ENCODE measurements at places on chromosomes 16 and 17. TPM values are rescaled to one million over a fixed set of nuclear protein-coding genes. Genes with fewer than 3 reads are reported as not detected.
A peak's percentile ranks its signal among the peaks of the same experiment; 100 is the strongest.

GRCh38 chr16:62135446-62135845 is 99.2 kb upstream of the CDH8 start:
- DNase-seq: no peak

DNA sequence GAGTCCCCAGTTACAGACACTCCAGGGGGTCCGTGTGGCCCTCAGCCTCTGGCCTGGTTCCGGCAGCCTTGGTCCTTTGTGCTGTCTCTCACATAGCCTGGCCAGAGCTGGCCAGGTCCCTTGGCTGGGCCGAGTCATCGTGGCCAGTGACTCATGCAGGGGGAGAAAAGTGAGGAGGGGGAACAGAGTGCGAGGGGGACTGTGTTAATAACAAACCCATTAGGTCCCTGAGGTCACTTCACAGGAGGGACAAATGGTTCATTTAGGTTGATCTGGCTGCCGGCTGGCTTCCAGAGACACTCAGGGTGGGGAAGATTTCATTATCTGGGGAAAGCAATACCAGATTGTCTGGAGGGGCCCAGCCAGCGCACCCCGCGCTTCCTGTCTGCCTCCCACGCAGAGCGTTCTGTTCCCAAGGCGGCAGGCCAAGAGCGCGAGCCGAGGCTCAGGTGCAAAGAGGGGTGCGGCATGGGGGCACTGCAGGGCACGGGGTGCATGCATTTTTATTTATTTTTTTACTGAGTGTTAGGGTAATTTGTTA is 223.1 kb downstream of the SEC14L1 start:
- peak; percentile 71 for DNase-seq

DNA sequence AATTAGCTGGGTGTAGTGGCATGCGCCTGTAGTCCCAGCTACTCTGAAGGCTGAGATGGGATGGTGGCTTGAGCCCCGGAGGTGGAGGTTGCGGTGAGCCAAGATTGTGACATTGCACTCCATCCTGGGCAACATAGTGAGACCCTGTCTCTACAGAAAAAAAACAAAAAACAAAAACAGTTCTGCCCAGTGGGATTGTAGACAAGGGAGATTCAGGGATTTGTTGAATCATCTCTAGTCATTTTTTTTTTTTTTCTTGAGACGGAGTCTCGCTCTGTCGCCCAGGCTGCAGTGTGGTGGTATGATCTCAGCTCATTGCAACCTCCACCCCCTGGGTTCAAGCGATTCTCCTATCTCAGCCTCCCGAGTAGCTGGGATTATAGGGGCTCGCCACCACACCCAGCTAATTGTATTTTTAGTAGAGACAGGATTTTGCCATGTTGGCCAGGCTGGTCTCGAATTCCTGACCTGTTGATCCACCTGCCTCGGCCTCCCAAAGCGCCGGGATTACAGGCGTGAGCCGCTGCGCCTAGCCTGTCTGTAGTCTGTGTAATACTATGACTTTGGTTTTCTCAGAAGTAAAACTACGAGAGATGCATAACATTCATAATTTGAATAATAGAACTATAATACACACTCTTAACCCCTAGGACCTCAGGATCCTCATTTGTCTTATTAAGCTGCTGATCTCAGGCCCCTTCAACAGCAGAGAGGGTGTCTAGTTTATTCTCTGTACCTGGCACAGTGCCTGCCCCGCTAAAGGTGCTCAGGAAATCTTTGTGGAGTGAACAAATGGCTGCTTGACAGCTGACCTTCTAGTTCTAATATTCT is 1.4 kb downstream of the TEN1 start:
- DNase-seq: no peak

DNA sequence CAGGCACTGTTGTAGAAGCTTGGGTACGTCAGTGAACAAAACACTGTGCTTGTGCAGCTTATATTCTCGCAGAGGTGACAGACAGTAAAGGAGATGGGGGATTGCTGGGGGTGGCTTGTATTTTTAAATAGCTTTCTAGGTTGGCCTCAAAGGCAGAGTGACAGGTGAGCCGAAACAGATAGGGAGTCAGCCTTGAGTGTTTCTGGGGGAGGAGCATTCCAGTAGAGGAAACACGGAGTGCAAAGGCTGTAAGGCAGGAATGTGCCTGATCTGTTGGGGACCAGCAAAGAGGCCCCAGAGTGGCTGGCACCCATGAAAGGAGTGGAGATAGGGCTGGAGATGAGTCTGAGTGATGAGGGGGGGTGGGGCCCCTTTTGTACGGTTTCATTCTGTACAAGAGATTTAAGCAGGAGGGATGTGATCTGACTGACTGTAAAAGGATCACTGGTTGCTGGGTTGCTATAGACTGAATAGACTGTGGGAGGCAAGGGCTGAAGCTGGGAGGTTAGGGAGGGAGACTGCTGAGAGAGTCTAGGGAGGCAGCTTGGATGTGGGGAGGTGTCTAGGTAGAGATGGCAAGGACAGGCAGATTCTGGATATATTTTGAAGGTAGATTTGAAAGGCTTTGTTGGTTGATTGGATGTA is 15.2 kb downstream of the NUP93 start:
- peak; percentile 89 for DNase-seq

- DNase-seq: no peak
Observed at GRCh38 chr17:44033861-44034408, 19.2 kb upstream of the TMEM101 start.

- no peak for DNase-seq
Observed at GRCh38 chr17:75440738-75441448, 15.5 kb upstream of the TMEM94 start.

GRCh38 chr16:85833219-85833920 is 33.9 kb downstream of the COX4I1 start:
- DNase-seq: no peak

DNA sequence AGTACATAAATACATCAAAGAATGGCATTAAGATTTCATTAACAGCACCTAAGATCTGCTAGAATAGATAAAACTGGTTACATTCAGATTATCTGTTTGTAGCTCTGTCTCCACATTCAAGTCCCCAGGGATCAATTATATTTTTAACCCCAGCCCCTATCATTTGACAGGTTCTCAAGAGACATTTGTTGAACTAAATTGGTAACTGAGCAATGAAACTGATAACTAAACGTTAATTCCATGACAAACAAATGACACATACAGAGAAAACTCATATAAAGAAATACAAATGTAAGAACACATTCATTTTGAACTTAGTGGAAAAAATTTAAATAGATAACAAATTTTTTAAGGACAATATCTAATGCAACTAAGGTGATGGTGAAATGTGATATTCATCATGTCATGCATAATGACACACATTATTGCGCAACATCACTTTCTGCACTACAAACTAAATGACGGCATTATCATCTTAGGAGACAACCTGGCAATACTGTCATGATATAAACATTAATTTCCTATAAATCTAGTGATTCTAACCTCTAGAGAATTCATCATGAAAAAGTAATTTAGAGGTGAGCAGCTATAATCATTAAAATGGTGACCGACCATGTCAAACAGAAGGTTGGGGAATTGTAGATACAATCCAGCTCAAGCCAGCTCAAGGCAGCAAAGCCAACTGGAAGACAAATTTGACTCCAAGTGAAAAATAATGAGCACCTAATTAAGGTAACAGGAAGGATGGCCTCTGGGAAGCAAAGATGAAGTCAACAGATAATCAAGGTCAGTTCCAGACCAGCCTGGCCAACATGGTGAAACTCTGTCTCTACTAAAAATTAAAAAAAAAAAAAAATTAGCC is 9.5 kb downstream of the ARHGAP17 start:
- DNase-seq: no peak

DNA sequence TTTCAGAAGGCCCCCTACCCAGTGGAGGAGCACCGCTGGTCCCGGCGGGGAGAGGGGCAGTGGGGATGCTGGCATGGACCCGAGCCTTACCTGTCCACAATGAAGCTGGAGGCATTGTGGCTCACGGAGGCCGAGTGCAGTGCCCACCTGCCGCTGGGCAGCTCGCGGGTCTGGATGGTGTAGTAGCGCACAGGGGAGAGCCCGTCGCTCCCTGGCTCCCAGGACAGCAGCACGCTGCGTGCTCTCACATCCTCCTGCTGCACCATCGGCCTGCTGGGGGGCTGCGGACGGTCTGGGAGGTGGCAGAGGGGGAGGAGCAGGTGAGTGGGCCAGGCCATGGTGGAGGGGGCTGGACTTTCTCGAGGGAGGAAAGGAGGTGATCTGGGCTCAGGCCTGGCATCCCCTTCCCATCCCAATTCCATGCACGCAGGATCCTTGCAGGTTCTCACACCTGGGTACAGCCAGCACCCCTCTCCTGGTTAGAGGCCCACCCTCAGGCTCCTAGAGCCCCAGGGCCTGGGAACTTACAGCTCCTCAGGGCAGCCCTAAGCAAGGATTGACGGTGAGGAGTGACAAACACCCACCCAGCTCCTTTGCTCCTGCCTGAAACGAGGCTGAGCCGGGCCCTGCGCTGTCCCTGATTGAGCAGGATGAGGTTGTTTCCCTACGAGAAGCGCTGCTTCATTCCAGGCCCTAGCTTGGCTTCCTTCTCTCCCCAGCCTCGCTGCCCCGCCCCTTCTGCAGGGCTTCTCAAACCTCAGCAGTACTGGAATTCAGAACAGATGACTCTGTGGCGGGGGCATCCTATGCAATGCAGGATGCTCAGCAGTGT is 76.2 kb upstream of the CDC42EP4 start:
- DNase-seq: no peak

DNA sequence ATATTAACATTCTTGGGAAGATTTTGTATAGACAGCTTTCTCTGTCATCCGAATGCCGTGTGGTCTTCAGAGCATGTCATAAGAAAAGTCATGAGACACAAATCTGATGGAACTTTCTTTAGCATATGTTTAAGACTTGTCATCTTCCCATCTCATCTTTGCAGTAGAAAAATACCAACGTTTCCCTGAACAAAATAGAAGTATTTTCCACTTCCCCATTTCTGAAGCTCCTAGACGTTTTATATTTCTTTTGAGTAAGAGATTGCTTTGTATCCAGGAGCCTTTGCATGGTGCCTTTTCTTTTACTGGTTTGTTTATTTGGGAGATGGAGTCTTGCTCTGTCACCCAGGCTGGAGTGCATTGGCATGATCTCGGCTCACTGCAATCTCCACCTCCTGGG is 235.1 kb downstream of the PRKCA start:
- DNase-seq: no peak

DNA sequence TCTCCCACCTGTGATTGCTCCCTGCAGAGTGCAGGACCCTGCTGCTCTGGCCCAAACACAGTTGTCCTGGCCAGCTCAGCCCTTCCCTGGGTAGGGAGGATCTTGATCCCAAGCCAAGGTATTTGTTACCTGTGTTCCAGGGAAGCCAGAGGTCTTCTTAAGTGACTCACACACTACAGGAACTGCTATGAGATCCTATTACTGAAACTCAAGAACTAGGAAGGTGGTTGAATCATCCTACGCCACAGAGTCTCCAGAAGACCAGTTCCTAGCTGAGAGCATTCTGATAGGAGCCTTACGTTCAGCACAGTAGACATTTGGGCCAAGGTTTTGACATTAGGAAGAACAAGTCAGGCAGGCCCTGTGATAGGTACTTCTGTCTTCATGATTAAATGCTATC is 12.0 kb downstream of the CHST6 start:
- DNase-seq: no peak

DNA sequence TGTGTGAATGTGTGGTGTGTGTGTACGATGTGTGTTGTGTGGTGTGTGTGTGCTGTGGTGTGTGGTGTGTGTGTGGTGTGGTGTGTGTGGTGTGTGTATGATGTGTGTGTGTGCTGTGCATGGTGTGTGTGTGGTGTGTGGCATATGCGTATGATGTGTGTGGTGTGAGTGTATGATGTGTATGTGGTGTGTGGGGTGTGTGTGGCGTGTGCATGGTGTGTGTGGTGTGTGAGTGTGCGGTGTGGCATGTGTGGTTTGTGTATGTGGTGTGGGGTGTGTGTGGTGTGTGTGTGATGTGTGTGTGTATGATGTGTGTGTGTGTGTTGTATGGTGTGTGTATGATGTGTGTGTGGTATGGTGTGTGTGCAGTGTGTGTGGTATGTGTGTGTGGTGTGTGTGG is 50.5 kb upstream of the MPHOSPH6 start:
- no peak for DNase-seq

DNA sequence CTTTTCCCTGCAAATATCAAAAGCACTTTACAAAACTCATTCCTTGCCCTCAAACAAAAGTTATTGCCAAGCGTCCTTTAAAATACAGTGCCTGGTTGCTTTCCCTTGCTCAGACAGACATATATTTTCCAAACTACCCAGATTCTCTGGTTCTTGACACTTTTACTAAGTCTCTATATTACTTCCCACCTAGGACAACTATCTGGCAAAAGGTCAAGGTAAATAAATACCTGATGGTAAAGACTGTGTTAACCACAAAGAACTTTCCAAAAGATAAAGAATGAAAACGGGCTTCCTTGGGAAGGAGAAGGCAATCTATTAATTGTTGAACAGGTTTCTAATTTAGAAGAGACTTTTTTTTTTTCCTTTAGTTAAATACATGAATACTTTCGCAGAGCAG is 1.9 kb downstream of the HS3ST3A1 start:
- no peak for DNase-seq

DNA sequence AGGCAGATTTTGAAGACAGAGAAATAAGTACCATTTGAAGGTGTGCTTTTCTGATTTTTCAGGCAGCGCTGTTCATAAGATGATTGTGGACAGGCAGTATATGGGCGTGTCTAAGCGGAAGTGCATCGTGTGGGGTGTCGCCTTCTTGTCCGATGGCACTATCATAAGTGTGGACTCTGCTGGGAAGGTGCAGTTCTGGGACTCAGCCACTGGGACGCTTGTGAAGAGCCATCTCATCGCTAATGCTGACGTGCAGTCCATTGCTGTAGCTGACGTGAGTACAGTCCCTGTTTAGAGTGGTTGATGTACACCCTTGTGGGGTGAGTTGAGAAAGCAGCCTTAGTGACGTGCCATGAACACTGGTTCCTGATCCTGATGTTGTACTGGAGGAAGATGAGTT is 10.7 kb downstream of the UTP4 start:
- peak; percentile 30 for DNase-seq

FBXW10B gene
- 0.24 TPM for total RNA-seq

TEKT5 gene
- total RNA-seq: not detected

EMC8 gene
- total RNA-seq: 47.6 TPM

SOX8 gene
- total RNA-seq: 0.15 TPM

CA5A gene
- total RNA-seq: 106 TPM

All from HepG2 (cell line).